ENCODE measurements at places on chromosomes 11 and 22.

- DNase-seq = no peak
These were observed 226.4 kb upstream of the KIRREL3 start for GRCh38 chr11:127226949-127227348.

GRCh38 chr11:8794677-8795103, 112.1 kb downstream of the RPL27A start:
- DNase-seq = no peak

- no peak for DNase-seq
These were observed 942.9 kb downstream of the BRD1 start for GRCh38 chr22:48884786-48885185.

- DNase-seq = no peak
These were observed 20.3 kb upstream of the MICAL2 start for GRCh38 chr11:12090061-12090591.
